ENCODE measurements at places on chromosomes 1 and 21.

DNA sequence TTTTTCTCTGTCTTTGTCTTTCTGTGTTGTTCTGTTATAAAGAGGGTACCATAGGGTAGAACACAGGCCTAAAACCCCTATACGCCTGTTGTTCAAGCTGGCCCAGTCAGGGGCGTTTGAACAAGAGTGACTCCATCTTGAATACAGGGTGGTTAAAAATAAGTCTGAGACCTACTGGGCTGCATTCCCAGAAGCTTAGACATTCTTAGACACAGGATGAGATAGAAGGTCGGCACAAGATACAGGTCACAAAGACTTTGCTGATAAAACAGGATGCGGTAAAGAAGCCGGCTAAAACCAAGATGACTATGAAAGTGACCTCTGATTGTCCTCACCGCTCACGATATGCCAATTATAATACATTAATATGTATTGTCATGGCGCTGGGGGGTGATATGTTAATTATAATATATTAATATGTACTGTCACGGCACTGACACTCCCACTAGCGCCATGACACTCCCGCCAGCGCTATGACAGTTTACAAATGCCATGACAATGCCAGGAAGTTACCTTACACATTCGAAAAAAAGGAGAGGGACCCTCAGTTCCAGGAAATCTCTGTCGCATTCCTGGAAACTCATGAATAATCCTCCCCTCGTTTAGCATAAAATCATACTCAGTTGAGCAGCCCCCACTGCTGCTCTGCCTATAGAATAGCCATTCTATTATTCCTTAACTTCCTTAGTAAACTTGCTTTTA is 58.5 kb upstream of the KLHDC7A start:
- DNase-seq, result no peak

DNA sequence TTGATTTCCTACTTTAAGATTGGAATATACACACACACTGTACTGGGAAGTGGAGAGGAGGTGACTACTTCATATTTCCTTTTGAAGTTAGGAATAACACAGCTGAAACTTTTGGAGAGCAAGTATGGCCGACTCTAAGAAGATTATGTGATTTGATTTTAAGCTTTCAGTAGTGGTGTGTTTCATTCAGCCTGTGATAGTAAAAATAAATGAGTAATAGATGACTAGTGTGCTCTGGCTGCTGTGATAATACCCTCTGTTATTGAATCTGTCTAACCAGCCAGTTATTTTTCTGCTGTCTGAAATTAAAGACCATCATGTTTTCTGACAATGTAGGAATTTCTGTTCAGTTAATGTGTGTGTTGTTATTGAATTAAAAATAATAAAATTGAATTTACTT is 48.3 kb downstream of the CTTNBP2NL start:
- peak; percentile 60 for DNase-seq

- DNase-seq, result no peak
These were observed 1030.0 kb upstream of the TMPRSS15 start for GRCh38 chr21:19433623-19434022.

- DNase-seq, result no peak
These were observed 92.4 kb upstream of the RALGPS2 start for GRCh38 chr1:178632653-178633052.

- DNase-seq, result no peak
These were observed 59.8 kb downstream of the XCL1 start for GRCh38 chr1:168636200-168636599.

DNA sequence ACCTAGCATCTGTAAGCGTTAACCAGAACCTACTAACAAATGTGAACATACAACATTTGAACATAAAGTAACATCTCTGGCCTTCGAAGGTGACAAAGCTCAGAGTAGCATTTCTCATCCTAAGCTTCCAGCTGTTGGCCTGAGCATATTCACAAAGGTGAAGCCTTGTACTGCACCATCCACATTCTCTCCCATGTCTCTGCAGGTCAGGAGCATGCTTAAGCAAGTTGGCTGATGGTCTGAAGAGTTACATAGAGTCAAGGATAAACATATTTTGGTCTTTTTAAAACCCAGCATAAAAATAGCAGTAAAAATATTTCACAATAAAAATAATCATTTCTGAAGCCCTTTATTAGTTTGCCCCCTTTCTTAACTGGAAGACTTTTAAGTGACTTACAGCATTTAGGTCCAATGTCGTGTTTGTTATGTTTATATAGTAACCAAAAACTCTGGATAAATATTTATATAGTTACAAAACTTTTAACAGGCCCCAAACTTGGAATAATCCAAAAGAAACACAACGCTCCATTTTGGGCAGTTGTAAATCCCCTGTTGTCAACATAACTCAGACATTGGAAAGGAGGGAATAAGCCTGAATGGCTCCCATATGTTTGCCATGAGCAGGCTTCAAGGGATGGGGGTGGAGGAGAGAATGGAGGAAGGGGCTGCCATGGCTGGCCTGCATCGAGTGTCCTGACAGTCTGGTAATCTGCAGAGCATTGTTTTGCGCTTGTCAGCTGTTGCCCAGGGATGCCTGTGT is 42.8 kb upstream of the ENAH start:
- DNase-seq, result no peak

All from RCC 7860 (cell line).